ENCODE measurements at places on chromosomes 4 and X.
A peak's percentile ranks its signal among the peaks of the same experiment; 100 is the strongest.

DNA sequence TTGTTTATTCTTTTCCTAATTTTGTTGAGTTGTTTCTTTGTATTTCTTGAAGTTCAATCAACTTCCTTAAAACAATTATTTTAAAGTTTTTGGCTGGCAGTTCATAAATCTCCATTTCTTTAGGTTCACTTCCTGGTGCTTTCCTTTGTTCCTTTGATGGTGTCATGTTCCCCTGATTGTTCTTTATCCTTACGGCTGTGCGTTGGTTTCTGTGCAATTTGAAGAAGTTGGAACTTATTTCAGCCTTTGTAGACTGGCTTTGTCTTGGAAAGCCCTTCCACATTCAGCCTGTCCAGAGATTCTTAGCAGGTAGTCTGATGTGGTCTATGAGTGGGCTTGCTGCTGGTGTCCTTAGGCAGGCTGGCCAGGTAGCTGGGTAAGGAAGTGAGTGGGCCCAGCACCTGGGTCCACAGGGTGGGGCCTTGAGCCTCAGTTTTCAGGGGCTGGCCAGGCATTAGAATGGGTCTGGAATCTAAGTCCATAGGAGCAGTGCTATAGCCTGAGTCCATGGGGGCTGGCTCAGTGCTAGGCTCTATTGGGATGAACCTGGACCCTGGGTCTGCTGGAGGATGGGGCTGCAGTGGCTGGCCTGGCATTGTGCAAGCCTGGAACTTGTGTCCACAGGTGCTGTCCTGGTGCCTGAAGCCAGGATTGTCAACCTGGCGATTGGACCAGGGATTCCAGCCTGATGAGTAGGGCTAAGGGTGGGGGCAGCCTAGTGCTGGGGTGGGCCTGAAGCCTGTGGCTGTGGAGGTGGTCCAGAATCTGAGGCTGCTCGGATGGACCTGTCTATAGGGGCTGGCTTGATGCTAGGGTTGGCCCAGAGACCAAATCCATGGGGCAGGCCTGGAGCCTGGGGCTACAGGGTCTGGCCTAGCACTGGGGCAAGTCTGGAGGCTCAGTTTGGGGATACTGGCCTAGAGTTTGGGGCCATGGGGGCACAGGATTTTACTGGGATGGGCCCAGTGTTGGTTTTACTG lies 152.4 kb downstream of the STAG2 start:
- DNase-seq, result no peak

DNA sequence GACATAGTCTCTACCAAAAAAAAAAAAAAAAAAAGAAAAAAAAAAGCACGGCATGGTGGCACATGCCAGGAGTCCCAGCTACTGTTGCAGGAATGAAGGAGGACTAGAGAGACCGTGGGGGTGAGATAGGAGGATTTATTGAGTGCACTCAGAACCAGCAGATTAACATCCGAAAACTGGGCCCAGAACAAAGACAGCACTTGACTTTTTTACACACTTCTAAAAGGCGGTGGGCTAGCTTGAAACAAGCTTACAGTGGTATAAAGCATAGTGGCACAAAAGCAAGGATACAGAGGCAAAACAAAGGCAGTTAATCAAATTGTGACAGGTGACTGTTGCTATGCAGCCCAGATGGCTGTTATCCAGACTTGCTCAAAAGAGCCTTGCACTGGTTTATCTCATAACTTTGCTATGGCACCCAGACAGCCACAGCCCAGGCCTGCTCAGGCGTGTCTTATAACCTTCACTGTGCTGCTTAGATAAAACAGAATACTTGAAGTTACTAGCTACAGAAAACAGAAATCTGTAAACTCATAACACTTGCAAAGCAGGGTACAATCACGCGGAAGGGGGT lies 9.9 kb upstream of the PI4K2B start:
- no peak for DNase-seq

GRCh38 chr4:12319765-12320164 lies 891.1 kb upstream of the HS3ST1 start:
- DNase-seq, result no peak

GRCh38 chrX:136636121-136636520 lies 11.8 kb upstream of the CD40LG start:
- no peak for DNase-seq

- no peak for DNase-seq
Measured at GRCh38 chr4:119865389-119865788, 201.3 kb downstream of the MAD2L1 start.

DNA sequence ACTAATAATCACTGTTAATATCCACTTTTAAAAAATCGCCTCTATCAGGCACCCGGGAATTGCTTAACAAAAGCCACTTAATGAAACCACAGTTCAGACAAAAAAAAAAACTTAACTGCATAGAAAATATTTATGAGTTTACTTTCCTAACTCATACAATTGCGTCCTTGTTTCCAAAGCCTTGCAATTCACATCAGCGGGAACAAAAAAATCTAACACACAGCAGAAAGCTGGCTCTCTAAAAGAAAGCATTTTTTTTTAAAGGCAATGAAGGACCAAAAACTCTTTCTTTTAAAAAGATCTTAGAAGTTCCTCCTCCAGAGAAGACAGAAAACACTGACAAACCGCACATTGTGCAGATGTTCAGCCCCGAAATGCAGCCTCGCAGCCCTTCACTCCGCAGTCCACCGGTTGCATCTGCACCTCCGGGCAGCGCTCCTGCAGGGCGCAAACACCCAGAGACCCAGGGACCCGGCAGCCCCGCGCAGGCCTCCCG lies 812 bp downstream of the FAT1 start:
- DNase-seq, result no peak

GRCh38 chrX:141669689-141670088 lies 28.9 kb downstream of the SPANXD start:
- no peak for DNase-seq

GRCh38 chr4:136319789-136320464 lies 1212.4 kb downstream of the PCDH18 start:
- no peak for DNase-seq

GRCh38 chrX:28590396-28590795 lies 3.1 kb downstream of the IL1RAPL1 start:
- no peak for DNase-seq

- DNase-seq, result peak; percentile 37
Measured at GRCh38 chr4:124710015-124710741, 2.4 kb downstream of the ANKRD50 start.

- DNase-seq, result peak; percentile 28
Measured at GRCh38 chr4:180827232-180828009, 1415.8 kb upstream of the TENM3 start.

DNA sequence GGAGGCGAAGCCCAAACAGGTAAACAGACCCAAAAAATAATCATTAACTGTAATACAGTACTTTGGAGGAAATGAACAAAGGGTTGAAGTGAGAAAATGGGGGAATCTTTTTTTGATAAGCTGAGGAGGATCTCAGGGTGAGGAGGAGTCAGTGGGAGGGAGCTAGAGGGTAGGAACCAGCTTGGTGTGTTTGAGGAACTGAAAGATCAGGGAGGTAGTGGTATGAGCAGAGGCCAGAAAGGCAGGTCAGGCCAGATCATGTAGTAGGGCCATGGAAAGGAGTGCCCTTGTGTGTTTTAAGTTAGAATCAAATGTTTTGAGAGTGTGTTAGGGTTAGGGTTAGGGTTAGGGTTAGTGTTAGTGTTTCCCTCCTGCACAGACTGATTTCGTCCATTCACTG lies 48.8 kb downstream of the PPP2R2C start:
- DNase-seq, result peak; percentile 0

- DNase-seq, result no peak
Measured at GRCh38 chr4:40193016-40193571, 3.7 kb upstream of the RHOH start.

- no peak for DNase-seq
Measured at GRCh38 chrX:66015900-66016689, 23.8 kb downstream of the VSIG4 start.

DNA sequence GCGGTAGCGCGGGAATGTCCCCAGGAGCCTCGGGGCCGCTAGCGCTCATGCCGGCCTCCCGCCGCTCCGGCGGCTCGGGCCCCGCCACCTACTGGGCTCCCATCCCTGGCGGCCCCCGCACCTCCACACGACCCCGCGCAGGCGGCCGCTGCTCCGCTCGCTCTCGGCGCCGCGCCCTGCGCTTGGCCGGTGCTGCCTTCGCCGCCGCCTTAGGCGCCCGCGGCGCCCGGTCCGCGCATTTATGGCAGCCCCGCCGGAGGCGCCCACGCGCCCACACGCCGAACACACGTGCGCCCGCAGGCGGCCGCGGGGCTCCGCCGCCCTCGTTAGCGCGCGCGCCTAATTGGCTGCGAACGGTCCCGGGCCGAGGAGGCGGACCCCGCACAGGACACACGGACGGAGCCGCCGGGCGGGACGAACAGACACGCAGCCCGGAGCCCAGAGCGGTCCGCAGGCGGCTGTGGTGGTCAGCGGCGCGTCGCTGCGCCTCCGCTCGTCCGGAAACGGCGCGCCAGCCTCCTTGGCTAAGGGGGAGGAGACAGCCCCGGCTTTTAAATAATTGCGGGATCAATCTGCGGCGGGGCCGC lies at the start of gene NKX1-1:
NKX1-1 (minus strand) TSS at position 49 of the 587 bp plus-strand sequence; CDS start at position 49, 0 bp downstream.
- DNase-seq, result no peak

DNA sequence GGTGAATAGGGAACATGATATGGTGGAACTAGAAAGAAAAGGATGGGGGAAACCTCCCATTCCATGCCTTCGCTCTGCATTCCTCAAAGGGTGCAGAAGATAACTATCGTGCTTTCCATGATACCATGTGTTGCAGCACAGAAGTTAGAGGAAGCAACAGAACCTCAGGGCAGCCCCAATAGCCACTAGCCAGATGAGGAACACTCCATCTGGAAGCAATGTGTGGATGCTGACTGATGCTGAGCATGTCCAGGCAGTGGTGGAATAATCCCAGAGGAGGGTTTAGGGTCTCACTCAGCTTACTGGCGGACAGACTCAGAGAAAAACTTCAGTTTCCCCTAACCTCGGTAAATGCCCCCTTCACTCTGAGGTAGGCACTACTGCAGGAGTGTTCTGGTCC lies 7.5 kb downstream of the SMIM10 start:
- no peak for DNase-seq

GRCh38 chr4:89733946-89734345 lies 103.0 kb downstream of the SNCA start:
- peak; percentile 74 for DNase-seq

Measured in inflammatory macrophage treated with lipopolysaccharide for 1 hour (primary cell).